ENCODE measurements at places on chromosomes 5 and 9. TPM values are rescaled to one million over a fixed set of nuclear protein-coding genes. Genes with fewer than 3 reads are reported as not detected.

DNA sequence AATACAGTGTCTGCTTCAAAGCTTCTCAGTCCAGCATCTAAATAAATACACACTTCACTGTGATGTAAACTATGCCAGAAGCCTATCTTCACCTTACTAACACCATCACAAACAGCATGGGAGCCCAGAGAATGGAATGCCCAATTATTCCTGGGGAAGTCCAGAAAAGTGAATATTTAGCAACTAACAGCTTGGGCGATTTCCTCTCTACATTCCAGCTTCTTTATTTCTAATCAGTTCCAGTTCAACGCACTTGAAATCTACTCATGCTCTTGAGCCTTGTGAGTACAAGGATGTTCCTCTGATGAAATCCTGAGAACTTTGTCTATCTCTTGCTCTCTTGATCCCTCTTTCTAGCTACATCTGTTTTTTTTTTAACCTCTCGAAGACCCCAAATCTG, 100.4 kb upstream of the C9orf72 start:
- no peak for DNase-seq

GRCh38 chr9:136734837-136735496, 7.8 kb downstream of the LCN10 start:
- no peak for DNase-seq

DNA sequence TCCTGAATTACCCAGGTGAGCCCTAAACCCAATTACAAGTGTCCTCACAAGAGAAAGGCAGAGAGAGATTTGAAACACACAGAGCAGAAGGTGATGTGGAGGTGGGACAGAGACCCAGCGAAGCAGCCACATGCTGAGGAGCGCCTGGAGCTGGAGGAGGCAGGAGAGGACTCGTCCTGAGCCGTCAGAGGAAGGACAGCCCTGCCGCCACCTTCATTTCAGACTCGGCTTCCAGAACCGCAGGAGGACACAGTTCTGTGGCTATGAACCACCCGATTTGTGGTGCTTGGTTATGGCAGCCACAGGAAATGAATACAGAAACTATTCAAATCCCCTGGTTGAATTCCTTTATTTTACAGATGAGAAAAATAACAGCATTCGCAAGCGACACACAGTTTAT, 16.4 kb upstream of the FBP1 start:
- no peak for DNase-seq

PCDHGA10 gene
- polyA plus RNA-seq: 21.1 TPM

DNA sequence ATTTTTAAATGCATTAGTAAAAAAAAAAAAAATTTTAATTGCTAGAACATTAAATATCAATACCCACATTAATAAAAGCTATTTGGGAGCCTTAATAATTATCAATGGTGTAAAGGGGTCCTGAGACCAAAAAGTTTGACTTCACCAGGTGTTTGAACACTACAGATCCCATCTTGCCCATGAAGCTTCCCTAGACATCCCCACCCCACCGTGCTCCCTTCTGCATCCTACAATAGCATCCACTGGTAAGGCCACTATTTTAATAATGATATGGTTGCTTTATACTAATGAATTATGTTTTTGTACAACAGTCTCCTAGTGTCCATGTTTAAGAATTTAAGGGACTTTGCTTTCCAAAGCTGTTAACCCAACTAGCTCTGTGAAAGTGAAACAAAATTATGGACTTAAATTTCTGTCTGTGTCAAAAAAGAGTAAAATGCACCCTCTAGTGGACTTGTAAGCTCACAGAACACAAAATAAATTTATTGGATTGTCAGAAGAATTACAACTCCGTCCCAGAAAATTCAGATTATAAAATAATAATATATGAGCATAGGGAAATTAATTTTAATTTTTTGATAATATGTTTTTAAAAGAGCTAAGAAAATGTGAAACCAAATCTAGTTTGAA, 76.0 kb downstream of the ARL15 start:
- DNase-seq: peak; percentile 70

- DNase-seq: no peak
Measured at GRCh38 chr5:159559337-159559736, 229.1 kb upstream of the IL12B start.

DNA sequence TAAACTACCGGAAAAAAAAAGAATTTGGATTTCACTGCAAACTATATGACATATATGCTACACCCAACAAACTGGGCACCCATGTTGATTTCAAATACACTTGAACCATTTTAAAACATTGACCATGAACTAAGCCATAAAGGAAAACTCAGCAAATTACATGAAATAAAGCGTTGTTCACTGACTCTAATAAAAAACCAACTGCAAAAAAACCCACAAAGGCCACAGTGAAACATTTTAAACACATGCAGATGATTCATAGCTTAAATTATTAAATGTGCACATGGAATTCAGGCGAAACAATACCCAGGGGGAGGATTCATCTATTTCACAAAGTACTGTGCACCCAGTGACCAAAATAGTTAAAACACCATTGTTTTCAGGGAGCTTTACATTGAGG, 33.3 kb downstream of the MTRR start:
- DNase-seq: no peak

FAXDC2 gene
- polyA plus RNA-seq: 29.0 TPM

DNA sequence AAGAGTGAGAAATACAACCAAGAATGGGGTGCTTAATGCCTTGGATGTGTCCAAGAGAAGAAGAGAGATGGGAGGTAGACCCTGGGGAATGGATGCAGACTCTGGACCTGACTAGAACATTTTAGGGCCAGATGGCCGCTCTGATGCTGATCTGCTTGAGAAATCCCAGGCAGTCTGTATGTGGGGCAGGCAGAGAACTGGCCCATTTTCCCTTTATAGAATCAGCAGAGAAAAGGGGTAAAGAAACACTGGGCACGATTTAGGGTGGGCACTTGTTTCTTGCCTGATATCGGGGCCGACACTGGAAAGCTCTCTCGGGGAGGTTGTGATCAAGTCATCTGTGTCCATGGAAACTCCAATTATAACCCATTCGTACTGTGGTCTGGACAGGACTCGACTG, 118.5 kb upstream of the FSTL4 start:
- no peak for DNase-seq

DNA sequence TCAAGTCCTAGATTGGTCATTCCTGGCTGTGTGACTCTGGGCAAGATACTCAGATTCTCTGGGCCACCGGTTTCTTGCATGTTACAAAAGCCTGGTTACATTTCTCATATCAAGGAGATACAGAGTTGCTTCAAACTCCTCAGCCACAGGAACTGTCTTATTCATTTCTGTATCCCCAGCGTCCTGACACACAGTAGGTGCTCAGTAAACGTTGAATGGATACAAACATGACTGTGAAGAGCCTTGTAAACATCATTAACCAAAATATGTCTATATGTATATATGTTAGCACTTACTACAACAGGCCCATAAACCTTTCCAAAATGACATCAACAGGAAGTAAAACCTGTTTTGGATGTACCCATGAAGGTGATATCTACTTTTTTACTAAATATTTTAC, 1.6 kb downstream of the CLTB start:
- no peak for DNase-seq

- no peak for DNase-seq
Measured at GRCh38 chr9:132040808-132041207, 38.9 kb downstream of the MED27 start.

GRCh38 chr5:169740435-169740834, 103.4 kb downstream of the DOCK2 start:
- no peak for DNase-seq

SCGB3A1 gene
- not detected for polyA plus RNA-seq

CDH9 gene
- 6.2 TPM for polyA plus RNA-seq

DNA sequence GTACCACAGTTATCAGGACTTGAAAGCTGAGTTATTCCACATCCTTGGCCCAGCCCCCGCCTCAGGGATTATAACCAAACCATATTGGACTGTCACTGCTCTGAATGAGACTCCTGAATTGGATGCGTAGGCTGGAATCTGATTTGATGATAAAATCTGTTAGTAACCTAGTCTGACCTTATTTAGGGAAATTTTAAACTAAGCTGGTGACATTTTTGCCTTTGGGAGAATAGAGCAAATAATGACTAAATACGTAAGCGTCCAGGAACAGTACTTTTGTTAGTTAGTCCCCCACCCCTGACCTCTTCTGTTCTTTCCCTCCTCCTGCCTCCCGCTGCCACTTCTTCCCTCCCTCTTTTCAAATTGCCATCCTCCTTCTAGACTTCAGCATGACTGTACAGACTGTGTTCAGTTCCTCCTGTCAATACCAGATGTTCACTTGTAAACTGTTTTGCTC, 92.6 kb downstream of the TLE4 start:
- DNase-seq: peak; percentile 66

- DNase-seq: no peak
Measured at GRCh38 chr5:172502969-172503368, 48.6 kb upstream of the SH3PXD2B start.

DNA sequence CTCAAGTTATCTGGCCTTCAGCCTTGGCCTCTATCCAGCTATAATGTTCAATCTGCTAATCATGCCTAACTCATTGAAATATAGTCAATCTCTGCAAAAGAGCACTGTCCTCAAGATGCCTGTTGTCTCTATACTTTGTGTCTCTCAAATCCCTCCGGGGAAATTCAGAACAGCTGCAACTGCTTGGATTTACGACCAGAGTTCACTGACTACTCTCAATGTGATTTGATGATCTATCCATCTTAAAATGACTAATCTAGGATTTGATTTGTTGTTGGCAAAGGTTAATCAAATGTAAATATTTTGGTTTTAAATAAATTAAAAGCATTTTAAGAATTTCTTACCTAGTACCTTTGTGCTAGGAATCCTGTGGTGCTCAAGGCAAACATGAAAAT, 40.9 kb downstream of the SVEP1 start:
- DNase-seq: no peak

DNA sequence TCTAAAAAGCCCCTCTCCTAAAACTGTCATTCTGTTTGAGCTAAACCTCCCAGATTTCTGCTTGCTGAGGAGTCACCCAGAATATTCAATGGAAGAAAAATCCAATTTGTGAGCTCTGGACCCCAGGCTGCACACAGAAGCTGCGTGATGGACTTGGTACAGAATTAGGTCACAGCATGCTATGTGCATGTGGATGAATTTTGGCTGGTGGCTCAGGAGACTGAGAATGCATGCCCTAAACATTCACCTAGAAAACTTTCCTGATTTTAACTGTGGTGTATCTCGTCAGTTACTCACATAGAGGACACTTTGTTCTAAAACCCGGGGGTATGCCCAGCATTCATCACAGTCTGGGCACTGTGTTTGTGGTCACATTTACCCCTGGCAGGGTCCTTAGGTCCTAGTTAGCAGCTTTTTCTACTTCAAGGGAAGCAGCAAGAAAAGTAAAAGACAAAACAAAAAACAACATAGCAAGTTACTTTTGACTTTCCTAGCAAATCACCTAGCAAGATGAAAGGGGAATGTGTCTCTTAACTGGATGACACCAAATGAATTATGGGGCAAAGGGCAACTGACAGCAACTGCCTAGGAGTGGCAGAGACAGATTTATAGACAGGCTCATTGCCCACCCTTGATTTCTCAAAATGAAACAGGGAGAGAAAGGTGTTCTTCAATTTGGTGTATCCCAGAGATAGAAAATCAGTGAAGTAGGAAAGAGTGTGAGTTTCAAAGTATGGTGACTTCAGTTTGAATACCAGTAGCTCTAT, 8.3 kb upstream of the SHROOM1 start:
- no peak for DNase-seq

CCDC180 gene
- polyA plus RNA-seq: 13.7 TPM

TAF1L gene
- polyA plus RNA-seq: not detected

- DNase-seq: no peak
Measured at GRCh38 chr9:16221822-16222547, 648.5 kb downstream of the BNC2 start.

- no peak for DNase-seq
Measured at GRCh38 chr5:89279391-89280036, 396.5 kb upstream of the MEF2C start.

GRCh38 chr5:116788851-116789403, 214.3 kb upstream of the SEMA6A start:
- no peak for DNase-seq

PCDHB14 gene
- 17.4 TPM for polyA plus RNA-seq

GRCh38 chr5:146851133-146851532, 27.4 kb downstream of the PPP2R2B start:
- DNase-seq: no peak

AQP7 gene
- polyA plus RNA-seq: 1.2 TPM

- DNase-seq: peak; percentile 45
Measured at GRCh38 chr5:107365320-107366109, 305.2 kb downstream of the EFNA5 start.

DNA sequence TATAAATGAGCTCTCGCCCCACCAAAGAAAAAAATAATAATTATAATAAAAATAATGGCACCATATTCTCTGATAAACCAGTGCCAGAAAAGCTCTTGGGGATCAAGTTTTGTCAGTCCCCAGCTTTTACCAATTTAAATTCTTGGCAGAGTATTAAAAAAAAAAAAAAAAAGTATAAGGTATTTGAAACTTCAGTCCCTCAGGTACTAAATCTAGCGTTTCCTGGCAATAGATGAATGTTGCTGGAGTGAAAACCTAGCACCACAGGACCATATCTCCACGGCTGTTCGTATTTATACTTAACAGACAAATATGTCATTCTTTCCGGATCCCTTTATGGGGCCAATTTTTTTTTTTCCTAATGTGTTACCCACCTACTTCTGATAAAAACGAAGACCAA, 646.2 kb downstream of the CCDC171 start:
- DNase-seq: no peak

C9 gene
- polyA plus RNA-seq: 0.08 TPM

DNA sequence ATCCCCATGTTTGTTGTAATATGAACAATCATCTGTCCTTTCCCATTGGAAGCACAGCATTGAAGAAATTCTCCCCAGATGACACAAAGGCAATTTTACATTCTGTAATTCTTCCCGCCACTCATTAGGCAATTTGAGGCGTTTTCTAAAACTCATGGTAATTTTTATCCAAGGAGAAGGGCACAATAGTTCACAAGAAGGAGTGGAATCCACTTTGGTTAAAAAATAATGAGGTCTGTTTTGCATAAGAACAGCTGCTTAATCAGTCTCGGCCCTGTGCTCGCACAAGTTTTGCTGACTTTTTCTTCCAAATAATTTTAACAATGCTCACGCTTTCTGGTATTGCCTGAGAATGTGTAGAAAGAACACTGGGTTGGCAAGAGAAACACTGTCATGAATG, 94.0 kb downstream of the CAVIN4 start:
- DNase-seq: no peak

- no peak for DNase-seq
Measured at GRCh38 chr5:56971275-56971674, 19.4 kb upstream of the MIER3 start.

GRCh38 chr9:113057193-113057592, 669 bp upstream of the ZFP37 start:
- no peak for DNase-seq

DNA sequence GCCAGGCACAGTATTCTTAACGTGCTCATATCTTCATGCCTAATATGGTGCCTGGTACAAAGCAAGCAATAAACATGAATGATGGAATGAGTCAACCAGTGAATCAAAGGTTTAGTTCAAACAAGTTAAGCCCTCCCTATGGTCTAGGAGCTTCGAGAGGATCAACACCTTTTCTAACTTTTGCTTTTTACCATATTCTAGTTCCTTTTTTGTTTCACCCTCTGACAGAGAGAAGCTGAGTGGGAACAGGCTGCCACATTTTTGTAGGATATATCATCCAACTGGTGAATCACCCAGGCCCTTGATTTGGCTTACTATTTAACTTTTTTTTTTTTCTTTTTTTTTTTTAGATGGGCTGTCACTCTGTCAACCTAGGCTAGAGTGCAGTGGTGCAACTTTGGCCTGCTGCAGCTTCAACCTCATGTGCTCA, 39.3 kb upstream of the TNC start:
- DNase-seq: no peak

BAAT gene
- polyA plus RNA-seq: 0.48 TPM
